ENCODE measurements at places on chromosomes 1 and 21.

DNA sequence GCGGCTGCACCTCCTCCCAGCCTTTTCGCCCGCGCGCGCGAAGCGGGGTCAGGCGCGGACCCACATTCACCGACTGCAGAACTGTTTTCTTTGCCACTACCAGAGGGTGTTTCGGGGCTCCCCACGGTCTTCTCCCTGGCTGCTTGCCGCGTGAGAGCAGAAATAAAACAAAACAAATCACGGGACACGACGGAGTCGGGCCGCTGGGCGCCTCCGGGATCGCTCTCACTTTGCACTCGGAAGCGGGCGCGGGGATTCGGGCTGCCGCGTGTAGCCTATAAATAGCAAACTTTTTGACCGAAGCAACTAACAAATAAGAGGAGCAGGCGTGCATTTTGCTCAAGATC lies 412.3 kb upstream of the ESRRG start:
- no peaks in the 10 kb centered on the region for H3K36me3 ChIP-seq
- no peak for DNase-seq
- no peak overlapping the region for H3K4me3 ChIP-seq

- H3K36me3 ChIP-seq, result no peaks in the 10 kb centered on the region
- H3K4me1 ChIP-seq, result peaks cover 2% of the 10 kb centered on the region
- DNase-seq, result no peak
- H3K27ac ChIP-seq, result no peak overlapping the region
- no peak overlapping the region for H3K4me3 ChIP-seq
Observed at GRCh38 chr1:67759066-67759465, 74.1 kb downstream of the GADD45A start.

DNA sequence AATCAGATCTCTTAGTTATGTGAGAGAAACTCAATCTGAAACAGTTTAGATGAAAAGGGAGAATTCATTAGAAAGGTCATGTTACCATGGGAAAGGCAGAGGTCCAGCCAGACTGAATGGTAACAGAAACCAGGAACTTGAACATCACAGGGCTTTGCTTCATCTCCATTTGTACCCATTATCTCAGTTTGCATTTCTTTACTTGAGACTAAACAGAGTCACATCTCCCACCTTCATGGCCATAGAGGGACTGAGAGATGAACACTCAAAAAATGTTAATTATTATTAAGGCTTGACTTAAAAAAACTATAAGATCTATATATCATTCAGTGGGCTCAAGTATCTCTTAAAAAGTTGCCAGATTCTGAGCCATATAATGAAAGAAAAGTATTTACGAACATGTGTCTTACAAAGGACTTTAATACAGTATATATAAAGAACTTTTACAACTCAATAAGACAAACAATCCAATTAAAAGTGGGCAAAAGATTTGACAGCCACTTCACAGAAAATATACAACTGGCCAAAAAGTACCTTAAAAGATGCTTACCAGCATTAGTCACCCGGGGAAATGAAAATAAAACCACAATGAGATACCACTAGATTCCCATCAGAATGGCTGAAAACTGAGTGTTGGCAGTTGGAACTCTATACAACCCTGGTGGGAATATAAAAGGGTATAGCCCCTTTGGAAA lies 13.2 kb downstream of the KYAT3 start:
- H3K4me3 ChIP-seq, result no peak overlapping the region
- DNase-seq, result no peak
- H3K4me1 ChIP-seq, result peaks cover 59% of the 10 kb centered on the region
- H3K27me3 ChIP-seq, result no peaks in the 10 kb centered on the region

GRCh38 chr1:86650065-86650464 lies 54.3 kb upstream of the SH3GLB1 start:
- no peak for DNase-seq
- H3K27ac ChIP-seq, result no peak overlapping the region
- H3K36me3 ChIP-seq, result no peaks in the 10 kb centered on the region
- no peak overlapping the region for H3K4me3 ChIP-seq
- H3K4me1 ChIP-seq, result no peaks in the 10 kb centered on the region
- H3K27me3 ChIP-seq, result no peaks in the 10 kb centered on the region

DNA sequence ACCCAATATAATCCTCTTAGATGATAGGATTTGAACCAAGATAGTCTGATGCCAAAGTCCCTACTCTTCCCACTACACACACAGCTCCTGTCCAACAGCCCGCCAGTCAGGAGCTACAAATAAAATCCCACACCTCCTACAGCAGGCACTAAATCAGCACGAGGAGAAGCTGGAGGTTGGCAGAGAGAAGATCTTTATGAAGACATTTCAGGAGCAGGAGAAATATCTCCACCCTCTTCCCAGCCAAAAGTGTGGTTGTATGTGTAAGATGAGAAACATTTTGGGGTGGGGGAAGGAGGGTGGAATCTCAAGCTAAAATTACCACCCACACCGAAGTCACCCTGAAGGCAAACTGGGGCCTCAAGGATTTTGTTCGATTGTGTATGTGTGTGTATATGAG lies 54.5 kb downstream of the PLXNA2 start:
- H3K27me3 ChIP-seq, result peaks cover 6% of the 10 kb centered on the region
- no peak overlapping the region for H3K4me3 ChIP-seq
- H3K36me3 ChIP-seq, result no peaks in the 10 kb centered on the region
- H3K27ac ChIP-seq, result no peak overlapping the region
- peaks cover 7% of the 10 kb centered on the region for H3K4me1 ChIP-seq

DNA sequence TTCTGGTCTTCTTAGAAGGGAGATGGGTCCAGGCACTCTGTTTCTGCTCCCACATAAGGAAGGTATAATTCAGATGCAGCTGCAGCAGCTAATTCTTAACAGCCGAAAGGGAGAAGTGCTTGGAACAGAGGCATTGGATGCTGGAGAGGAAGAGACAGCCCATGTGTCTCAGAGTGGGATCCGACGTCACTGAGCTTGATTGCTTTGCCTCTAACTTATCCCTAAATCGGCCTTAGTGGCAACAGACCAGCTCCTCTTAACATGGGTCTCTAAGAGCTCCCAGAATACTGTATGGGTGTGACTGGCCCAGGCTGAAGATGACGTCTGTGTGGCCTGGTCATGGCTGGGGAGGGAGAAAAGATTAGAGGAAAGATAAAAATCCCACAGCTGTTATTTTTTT lies 40.7 kb upstream of the KCND3 start:
- H3K27ac ChIP-seq, result no peak overlapping the region
- no peaks in the 10 kb centered on the region for H3K36me3 ChIP-seq
- peaks cover 2% of the 10 kb centered on the region for H3K27me3 ChIP-seq

DNA sequence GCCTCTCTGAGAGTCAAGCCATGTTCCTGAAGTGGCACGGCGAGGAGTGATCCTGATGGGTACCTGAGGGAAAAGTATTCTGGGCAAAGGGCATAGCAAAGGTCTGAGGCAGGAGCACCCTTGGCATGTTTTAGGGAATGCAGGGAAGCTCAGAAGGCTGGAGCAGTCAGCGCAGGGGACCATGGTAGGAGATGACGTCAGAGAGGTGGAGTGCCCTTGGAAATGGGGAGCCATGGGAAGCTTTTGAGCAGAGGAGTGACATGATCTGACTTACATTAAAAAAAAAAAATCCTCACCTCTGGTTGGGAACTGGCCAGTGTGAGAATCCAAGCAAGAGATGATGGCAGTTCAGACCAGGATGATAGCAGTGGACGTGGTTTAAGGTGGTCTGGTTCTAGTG lies 37.2 kb downstream of the PDPN start:
- no peaks in the 10 kb centered on the region for H3K36me3 ChIP-seq
- no peak for DNase-seq
- no peak overlapping the region for H3K27ac ChIP-seq
- H3K27me3 ChIP-seq, result peaks cover 2% of the 10 kb centered on the region
- H3K4me1 ChIP-seq, result no peaks in the 10 kb centered on the region

DNA sequence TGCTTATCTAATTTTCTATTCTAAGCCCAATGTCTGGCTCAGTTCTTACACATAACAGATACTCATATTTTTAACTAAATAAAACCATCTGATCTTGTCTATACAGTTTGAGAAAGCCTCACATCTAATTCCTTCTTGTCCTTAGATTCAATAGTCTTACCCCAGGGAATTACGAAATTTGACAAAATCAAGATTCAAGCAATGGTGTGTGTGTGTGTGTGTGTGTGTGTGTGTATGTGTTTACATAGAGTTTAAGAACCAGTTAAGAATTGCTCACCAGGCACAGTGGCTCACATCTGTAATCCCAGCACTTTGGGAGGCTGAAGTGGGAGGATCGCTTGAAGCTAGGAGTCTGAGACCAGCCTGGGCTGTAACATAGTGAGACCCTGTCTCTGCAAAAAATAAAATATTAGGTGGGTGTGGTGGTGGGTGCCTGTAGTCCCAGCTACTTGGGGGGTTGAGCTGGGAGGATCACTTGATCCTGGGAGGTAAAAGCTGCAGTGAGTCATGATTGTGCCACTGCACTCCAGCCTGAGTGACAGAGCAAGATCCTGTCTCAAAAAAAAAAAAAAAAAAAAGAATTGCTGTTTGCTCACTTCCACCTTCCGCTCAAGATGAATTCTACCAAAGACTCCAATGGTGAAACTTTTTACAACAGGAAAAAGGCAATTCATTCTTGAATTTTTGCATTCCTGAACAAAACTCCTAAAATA lies 6.2 kb downstream of the WDR64 start:
- DNase-seq, result no peak
- H3K4me1 ChIP-seq, result peaks cover 2% of the 10 kb centered on the region
- no peak overlapping the region for H3K27ac ChIP-seq
- no peak overlapping the region for H3K4me3 ChIP-seq
- H3K27me3 ChIP-seq, result peaks cover 3% of the 10 kb centered on the region

DNA sequence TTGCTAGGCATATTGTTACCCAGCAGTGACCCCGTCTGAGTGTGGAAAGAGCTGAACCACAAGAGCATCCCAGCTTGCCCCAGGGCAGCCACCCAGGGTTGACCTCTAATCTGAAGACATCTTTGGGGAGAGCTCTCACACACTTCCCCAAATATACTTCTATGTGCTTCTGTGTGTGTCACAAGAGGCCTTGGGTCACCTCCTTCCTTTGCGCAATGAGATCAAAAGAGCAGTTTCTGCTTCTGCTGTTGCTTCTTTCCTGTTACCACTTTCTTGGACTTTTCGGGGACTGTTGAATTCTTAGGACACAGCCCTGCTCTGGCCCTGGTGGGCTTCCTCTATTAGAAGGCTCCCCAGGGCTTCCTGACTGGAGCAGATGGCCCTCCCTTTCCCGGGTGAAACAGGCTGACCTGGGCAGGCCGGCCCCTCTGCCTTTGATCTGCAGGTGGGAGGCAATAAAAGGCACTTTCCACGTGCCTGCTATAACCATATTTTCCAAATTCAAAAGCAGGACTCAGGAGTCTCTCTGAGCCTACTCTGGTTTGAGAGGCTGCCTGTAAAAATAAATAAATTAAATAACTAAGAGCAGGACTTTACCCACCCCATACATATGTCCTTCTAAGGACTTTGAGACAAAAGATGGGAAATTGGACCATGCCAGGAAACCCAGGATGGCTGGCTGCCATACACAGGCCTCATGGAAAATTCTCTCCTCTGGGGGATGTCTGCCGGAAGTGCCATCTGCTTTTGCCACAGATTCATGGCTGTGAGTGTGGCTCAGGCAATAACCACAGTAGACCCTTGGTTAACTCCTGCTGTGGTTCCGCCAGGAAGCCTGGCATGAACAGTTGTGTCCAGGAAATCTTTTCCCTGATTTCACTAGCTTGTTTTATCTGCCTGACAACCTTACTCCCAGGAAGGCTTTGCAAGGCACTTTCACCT lies 28.3 kb upstream of the RCSD1 start:
- no peaks in the 10 kb centered on the region for H3K27me3 ChIP-seq
- peak; percentile 39 for DNase-seq
- H3K4me1 ChIP-seq, result peaks cover 39% of the 10 kb centered on the region
- peak overlapping the region; percentile 18 for H3K4me3 ChIP-seq
- H3K36me3 ChIP-seq, result no peaks in the 10 kb centered on the region

DNA sequence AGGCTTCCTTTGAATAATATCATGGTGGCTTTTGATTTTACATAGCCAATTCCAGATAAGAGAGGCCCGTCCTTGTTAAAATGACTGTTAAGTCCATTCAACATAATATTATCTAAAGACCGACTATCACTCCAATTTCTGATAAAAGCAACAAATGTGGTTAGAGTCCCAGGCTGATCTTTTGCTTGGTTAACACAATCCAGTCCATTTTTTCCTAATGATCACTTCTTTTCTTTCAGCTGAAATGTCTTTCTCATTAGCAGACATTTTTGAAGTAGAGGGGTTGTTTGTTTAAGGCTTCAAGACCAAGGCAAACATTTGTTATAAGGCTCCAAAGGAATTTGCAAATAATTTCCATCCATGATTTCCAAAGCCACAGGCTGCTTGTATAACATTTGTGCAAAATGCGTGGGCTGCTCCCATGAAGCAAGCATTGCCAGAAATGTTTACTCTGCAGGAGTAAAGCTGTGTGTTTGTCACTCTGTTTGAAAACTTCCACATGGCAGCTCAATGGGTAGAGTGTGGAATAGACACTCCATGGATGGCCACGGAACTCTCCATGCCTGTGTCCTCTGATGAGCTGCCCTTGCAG lies 111.5 kb downstream of the PSMG1 start:
- H3K36me3 ChIP-seq, result no peaks in the 10 kb centered on the region
- H3K27ac ChIP-seq, result no peak overlapping the region
- no peak for DNase-seq
- H3K27me3 ChIP-seq, result peaks cover 2% of the 10 kb centered on the region
- no peak overlapping the region for H3K4me3 ChIP-seq

DNA sequence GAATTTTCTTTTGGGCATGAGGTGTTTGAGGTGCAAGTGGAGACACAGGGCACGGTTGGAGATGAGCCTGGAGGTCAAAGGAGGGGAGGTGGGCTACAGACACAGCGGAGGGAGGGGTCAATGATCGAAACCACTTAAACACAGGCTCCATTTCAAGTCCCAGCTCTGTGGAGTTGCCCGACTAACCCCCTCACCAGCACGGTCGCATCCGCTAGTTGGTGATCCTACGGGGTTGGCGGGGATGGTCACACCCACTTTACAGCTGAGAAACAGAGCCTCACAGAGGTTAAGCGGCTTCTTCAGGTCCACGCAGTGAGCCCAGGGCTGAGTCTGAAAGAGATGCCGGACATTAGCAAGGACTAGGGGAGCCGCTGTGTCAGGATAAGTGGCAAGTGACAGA lies 60.1 kb upstream of the RUNX3 start:
- peak overlapping the region; percentile 72 for H3K4me3 ChIP-seq
- peaks cover 9% of the 10 kb centered on the region for H3K36me3 ChIP-seq
- peaks cover 98% of the 10 kb centered on the region for H3K4me1 ChIP-seq

DNA sequence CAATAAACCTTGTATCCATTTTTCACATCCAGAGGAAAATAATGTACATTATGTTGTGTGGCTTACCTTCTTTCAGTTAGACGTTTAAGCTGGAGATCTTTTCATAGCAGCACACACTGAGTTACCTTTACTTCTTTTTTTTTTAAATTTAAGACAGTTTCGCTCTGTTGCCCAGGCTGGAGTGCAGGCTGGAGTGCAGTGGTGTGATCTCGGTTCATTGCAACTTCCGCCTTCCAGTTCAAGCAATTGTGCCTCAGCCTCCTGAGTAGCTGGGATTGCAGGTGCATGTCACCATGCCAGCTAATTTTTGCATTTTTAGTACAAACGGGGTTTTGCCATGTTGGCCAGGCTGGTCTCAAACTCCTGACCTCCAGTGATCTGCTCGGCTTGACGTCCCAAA lies 7.4 kb upstream of the CAMTA1 start:
- no peak overlapping the region for H3K27ac ChIP-seq
- peaks cover 4% of the 10 kb centered on the region for H3K4me1 ChIP-seq
- peaks cover 3% of the 10 kb centered on the region for H3K36me3 ChIP-seq
- no peak for DNase-seq

All from activated naive CD8-positive, alpha-beta T cell treated with anti-CD3 and anti-CD28 coated beads, Interleukin-2, amount 50 U/mL, for 24 hours (primary cell).